ENCODE measurements at places on chromosomes 12 and 14.

GRCh38 chr14:25050269-25051150 lies 563 bp upstream of the STXBP6 start:
- DNase-seq, result no peak

- DNase-seq, result no peak
These were observed 113.3 kb downstream of the LRRK2 start for GRCh38 chr12:40338071-40338470.

GRCh38 chr14:64971491-64971942 lies 619 bp downstream of the RAB15 start:
- no peak for DNase-seq

GRCh38 chr14:94747739-94748138 lies 22.2 kb downstream of the GSC start:
- DNase-seq, result no peak

DNA sequence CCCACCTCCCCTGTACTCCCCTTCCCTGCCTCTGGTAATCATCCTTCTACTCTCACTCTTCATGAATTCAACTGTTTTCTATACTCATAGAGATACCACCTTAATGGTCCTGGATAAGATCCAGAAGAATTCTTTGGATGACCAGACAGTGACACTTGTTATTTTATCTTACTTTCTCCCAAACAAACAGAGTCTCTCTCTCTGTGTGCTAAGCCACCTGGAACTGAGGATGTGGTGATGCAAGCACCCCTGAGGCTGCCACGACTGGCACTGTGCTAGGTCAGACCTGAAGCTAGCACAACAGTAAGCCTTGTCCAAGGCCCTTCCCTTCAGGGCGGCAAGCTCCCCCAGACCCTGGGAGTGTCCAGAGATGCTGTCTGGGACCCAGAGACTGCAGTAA lies 250.2 kb downstream of the C12orf50 start:
- no peak for DNase-seq

DNA sequence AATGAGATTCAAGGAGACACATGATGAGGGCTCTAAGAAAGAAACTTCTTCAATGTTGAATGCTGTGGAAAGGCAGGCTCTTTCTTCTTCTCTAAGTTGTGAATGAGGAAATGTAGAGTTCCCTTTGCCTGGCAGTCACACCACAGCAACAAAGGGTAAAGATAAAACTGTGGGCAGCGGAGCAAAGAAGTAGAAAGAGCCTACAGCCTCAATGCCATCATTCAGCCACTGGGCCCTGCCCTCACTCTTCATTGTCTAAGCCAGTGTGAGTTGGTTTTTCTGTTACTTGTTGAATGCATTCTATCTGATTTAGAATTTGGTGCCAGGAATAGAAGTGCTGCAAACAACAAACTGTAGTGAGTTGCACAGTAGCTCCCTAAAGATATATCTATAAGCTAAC lies 12.2 kb downstream of the SDR9C7 start:
- no peak for DNase-seq

- no peak for DNase-seq
These were observed 143.5 kb downstream of the KCNA5 start for GRCh38 chr12:5187136-5187535.

- DNase-seq, result no peak
These were observed 677.2 kb downstream of the AACS start for GRCh38 chr12:125742413-125742812.

DNA sequence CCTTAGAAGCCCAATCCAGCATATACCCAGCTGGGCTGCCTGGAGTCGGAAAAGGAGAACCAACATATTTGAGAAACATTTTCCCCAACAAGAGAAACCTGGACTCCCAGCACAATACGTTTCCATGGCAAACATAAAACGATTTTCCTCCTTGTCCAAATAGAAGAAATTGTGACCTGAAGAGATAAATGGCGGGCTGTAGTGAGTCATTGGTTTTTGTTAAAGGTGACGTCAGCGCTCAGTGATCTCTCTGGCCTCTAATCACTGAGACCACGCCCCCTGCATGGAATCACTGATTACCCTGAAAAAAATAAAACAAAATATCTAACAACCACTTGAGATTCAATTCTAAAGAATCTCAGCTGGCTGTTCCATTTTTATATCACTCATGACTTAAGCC lies 6.0 kb downstream of the CCDC60 start:
- no peak for DNase-seq

- DNase-seq, result no peak
These were observed 593.7 kb downstream of the TMEM121 start for GRCh38 chr14:106120101-106120500.

GRCh38 chr12:3456809-3457208 lies 34.2 kb upstream of the PRMT8 start:
- no peak for DNase-seq

DNA sequence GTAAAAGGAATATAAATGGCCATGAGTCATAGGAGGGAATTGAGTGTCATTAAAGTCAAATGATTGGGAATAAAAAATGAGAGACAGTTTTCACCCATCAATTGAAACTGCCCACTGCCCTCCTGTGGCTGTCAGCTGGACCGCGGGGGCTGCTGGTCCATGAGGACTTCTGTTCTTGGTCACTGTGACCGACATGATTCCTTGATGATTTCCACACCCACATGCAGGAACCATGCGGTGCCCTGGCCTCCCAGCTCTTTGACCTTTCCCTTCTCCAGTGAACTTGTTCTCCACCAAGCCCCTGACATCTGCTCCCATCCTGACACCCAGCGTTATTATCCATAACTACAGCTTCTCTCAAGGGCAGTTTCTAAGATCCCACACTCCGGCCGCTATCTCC lies 48.4 kb downstream of the C12orf75 start:
- DNase-seq, result no peak

- no peak for DNase-seq
These were observed 137.3 kb downstream of the RASSF9 start for GRCh38 chr12:85698937-85699336.

GRCh38 chr12:26043135-26044006 lies 81.5 kb downstream of the BHLHE41 start:
- DNase-seq, result no peak

DNA sequence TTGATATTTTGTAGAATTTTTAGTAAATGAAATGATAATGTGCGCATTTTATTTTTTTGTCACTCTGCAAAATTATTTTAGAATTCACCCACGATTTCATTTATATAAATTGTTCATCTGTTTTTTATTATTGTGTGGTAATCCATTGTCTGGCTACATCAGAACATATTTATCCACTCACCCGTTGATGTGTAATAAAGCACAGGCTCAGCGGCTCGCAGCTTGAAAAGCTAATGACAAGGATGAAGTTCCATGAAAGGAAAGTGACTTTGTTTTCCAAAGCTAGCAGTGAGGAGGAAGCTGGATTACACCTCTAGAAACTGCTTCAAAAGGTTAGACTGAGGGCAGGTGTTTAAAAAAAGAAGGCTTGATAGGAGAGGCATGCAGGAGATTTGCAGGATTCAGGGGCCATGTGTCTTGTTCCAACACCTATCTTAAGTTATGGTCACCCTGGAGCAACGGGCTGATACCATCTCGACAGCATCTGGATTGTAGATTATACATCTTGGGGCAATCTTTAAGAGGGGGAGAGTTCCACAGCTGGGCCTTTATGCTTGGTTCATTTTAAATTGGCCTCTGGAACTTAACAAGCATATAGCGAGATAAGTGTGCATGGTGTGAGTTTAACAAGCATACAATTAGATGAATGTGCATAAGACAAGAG lies 194.1 kb downstream of the TMTC3 start:
- DNase-seq, result no peak

DNA sequence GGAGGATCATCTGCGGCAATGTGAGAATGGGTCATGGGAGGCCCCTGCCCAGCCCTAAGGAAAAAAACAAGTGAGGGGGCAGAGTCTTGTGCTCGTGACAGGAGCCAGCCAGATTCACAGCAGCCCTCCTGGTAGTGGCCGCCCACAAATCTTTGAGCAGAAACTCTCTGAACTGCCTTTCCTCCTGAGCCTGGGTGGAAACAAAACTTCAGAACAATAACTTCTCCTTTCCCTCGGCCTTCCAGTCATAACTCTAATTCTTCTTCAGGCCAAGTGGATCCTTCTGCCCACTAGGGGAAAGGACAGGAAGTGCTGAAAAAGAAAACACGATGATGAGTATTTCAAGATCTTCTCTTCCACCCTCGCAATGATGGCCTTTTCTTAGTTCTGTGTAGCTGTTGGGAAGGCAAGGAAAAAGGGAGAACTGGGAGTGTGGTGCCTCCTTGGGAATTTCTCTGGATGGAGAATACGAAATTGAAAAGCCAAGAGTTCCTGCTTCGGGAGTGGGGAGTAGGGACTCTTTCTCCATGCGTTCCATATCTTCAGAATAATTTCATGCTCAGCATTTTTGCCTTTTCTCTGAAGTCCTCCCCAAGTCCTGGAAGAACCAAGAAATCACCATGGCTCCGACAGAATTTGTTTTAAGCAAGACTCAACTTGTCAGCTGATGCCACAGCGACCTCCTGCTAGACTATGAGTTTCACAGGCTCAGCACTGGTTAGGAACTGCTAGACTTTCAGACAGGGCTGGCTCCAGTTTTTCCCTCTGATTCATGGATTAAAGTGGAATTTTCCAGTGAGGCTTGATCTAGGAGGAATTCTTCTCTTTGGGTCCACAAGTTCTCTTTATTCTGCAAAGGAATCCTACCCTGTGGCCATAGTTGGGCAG lies 188.9 kb downstream of the CAND1 start:
- no peak for DNase-seq

- no peak for DNase-seq
These were observed 23.4 kb upstream of the STON2 start for GRCh38 chr14:81423504-81423903.

DNA sequence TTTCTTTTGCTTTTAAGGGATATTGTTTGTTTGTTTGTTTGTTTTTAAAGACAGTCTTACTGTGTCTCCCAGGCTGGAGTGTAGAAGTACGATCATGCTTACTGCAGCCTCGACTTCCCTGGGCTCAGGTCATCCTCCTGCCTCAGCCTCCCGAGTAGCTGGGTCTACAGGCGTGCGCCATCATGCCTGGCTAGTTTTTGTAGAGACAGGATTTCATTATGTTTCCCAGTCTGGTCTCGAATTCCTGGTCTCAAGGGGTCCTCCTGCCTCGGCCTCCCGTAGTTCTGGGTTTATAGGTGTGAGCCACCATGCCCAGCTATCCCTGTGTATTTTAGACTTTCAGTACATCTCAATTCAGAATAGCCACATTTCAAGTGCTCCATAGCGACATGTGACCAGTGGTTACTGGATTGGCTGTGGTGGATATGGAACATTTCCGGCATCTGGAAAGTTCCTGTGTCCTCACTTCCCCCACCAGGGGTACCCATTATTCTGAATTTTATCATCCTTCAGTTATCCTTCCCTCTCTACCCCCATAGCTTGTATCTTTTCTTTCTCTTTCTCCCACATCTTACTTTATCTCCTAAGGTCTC lies 61.1 kb downstream of the HRK start:
- no peak for DNase-seq

GRCh38 chr14:59069163-59069854 lies 119.2 kb upstream of the DAAM1 start:
- no peak for DNase-seq

- no peak for DNase-seq
These were observed 129.3 kb downstream of the ZFP36L1 start for GRCh38 chr14:68663385-68664076.

- no peak for DNase-seq
These were observed 116.5 kb downstream of the PLXNC1 start for GRCh38 chr12:94264736-94265485.

- DNase-seq, result no peak
These were observed 145.8 kb downstream of the CACNA1C start for GRCh38 chr12:2198542-2198941.

- DNase-seq, result no peak
These were observed 102.0 kb downstream of the DICER1 start for GRCh38 chr14:95055318-95055717.

DNA sequence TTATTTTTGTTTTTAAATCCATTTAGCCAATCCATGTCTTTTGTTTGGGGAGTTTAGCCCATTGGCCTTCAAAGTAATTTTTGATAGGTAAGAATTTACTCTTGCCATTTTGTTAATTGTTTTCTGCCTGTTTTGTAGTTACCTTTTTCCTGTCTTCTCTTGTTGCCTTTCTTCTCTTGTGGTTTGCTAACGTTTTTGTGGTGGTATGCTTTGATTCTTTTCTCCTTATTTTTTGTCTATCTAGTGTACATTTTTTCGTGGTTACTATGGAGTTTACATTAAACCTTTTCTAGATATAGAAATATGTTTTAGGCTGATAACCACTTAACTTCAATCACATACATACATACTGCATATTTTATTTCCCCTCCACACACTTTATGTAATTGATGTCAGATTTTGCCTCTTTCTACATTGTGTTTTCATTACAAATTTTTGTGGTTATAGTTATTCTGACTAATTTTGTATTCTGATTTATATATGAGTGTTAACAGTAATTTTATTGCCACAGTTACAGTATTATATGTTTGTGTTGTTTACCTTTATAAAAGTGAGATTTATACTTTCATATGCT lies 19.2 kb upstream of the PPP1R12A start:
- no peak for DNase-seq

Data from activated T-helper 1 cell treated with anti-CD3 and anti-CD28 coated beads, Interleukin-2, amount 50 U/mL, for 16 hours (primary cell).